ENCODE measurements at places on chromosomes 1 and 21.

GRCh38 chr1:110433803-110434202, 17.1 kb upstream of the PROK1 start:
- DNase-seq = no peak

GRCh38 chr1:41502912-41503311, 18.4 kb upstream of the EDN2 start:
- DNase-seq = no peak

GRCh38 chr21:38951095-38951730, 145.5 kb downstream of the ETS2 start:
- DNase-seq = no peak

GRCh38 chr1:25046194-25046532, 116.1 kb upstream of the RUNX3 start:
- DNase-seq = no peak

DNA sequence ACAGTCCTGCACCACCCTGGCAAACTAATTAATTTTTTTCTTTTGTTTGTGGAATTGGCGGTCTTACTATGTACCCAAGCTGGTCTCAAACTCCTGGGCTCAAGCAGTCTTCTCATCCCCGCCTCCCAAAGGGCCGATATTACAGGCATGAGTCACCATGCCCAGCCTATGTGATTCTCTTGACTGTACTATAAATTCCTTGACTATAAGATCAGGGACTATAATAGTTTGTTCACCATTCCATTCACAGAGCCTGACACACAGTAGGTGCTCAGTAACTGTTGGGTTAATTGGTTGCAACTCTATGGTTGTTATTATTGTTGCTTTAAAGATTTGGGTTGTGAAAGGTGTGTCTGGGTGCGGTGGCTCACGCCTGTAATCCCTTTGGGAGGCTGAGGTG, 17.2 kb downstream of the DAP3 start:
- DNase-seq = no peak

DNA sequence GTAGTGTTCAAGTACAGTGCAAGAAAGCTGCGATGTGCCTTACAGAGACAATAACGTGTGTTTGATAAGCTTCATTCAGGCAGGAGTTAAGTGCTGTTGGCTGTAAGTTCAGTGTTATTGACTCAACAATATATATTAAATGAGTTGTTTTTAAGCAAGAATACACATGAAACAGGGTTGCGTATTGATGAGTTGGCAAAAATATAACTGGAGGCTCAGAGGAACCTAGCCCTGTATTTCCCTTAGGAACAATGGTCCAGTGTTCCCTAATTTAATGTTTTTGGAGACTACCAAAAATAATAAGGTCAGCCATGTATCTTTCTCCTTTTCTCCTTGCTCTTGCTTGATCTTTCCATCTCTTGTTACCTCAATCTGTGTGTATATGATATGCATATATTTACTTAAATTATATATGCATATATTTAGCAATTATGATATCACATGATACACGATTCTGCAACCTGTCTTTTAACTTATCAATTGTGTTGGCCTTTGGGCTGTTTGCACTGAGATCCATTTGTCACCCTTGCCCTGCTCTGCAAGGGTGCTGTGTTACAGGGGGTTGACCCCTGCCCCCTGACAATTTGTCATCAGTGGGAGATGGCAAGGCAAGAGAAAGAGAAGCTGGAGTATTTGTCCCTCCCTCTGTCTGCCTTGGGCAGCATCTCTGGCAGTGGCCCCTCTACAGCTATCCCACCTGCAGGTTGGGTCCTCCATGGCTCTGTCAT, 109.7 kb downstream of the FGGY start:
- DNase-seq = no peak

- no peak for DNase-seq
These were observed 380.5 kb upstream of the CAMK1G start for GRCh38 chr1:209202830-209203532.

- DNase-seq = no peak
These were observed 156.4 kb upstream of the COL6A1 start for GRCh38 chr21:45825219-45825618.

GRCh38 chr1:22057861-22058260, 5.4 kb downstream of the CDC42 start:
- DNase-seq = no peak

DNA sequence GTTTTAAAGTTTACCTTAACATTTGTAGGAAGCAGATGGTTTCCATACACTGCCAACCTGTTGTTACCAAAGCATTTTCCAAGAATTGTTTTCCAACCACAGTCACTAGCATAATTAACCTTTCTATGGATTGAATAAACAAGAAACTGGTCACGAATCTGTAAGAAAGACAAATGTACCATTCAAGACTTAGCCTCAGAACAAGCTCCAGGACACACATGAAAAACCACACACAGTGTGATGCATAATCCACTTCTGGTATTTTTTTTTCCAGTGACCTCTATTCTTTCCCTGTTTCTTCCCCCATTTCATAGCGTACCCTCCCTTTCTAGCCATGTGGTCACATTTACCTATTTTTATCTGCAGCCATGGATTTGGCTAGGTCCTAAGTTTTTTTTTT, 29.6 kb upstream of the C1orf87 start:
- DNase-seq = no peak

DNA sequence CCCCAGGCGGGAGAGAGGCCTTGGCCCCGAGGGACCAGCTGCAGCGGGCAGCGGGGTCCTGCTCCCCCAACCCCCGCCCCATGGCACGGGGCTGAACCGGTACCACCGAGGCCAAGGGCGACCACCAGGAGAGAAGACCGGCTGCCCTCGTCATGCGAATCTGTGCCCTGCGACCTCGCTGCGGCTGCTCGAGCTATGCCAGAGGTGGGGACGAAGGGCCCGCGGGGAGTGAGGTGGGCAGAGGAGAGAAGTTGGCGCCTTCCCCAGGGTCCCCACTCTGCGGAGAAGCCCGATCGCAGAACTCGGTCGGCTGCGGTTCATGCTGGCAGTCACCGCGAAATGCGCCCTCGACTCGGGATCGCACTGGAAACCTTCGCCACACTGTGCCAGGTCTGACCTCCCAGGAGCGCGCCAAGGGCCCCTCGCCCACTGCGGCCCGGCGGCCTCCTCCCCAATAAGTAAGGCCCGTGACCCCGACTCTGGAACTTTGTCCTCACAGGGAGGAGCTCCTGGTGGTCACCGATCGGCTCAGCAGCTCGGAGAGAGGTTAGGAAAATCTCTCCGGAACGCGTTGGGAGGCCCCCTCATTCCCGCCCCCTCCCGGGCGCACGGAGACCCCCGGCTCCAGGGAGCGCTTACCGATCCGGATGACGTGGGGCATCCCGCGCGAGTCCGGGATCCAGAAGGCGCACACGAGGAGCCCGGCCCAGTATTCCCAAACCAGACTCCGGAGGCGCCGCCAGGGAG, 787 bp downstream of the GRIK3 start:
- no peak for DNase-seq

- no peak for DNase-seq
These were observed 51.6 kb downstream of the PIK3CD start for GRCh38 chr1:9703165-9703509.

DNA sequence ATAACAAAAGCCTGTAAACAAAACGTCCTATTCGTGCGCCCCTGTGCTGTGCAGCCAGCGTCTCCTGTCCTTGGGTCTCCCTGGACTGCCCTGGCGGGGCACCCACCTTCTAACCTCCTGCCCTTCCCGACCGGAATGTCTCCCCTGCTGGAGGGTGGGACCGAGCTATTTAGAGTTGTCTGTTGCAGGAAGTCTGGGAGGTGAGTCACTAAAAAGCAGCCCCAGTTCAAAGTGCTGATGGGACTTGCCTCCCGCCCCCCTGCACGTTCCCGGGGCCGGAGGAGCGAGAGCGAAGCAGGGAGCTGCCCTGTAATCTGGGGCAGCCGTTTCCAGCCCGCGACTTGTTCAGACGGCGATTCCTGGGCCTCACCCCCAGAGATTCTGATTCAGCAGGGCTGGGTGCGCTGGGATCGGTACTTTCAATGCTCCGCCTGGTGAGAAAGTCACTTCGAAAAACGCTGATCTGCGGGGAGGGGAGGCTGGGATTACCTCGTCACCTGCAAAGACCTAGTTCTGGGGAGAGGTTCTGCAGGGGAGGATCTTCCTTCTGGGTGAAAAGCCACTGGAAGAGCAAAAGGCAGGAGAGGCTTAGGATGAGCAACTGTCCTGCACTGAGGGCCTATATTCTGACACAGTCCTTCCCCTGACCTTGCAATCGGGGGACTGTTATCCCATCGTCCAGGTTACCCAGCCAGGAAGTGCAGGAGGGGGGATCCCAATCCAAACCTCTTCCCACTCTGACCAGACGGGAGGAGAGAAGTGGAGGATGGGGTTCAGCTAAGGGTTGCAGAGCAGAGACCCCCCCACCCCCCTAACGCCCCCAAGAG, 1.2 kb upstream of the DHRS3 start:
- DNase-seq = no peak

DNA sequence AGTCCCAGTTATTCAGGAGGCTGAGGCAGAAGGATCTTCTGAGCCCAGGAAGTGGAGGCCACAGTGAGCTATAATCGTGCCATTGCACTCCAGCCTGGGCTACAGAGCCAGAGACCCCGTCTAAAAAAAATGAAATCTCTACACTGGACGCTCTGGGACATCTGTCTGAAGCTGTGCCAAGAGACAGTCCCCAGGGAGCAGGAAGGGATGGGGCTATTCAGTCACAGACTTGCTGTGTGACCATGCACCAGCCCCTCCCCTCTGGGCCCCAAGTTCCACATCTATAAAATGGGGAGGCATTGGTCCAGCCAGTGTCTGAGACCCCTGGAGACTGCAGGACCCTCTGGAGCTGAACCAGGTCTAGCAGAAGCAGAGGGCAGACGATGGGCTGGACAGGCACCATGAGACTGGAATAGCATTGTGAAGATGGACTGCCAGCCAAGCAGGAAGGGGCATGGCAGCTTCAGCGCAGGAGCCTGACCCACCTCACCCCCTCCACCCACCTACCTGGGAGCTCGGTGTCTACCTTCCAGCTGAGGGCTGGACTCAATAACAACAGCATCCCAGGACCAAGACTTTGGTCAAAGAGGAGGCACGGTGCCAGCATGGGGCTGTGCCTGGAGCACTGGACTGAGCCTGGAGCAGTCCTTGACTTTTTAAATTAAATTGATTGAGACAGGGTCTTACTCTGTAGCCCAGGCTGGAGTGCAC, 1.4 kb downstream of the TMEM54 start:
- DNase-seq = no peak

DNA sequence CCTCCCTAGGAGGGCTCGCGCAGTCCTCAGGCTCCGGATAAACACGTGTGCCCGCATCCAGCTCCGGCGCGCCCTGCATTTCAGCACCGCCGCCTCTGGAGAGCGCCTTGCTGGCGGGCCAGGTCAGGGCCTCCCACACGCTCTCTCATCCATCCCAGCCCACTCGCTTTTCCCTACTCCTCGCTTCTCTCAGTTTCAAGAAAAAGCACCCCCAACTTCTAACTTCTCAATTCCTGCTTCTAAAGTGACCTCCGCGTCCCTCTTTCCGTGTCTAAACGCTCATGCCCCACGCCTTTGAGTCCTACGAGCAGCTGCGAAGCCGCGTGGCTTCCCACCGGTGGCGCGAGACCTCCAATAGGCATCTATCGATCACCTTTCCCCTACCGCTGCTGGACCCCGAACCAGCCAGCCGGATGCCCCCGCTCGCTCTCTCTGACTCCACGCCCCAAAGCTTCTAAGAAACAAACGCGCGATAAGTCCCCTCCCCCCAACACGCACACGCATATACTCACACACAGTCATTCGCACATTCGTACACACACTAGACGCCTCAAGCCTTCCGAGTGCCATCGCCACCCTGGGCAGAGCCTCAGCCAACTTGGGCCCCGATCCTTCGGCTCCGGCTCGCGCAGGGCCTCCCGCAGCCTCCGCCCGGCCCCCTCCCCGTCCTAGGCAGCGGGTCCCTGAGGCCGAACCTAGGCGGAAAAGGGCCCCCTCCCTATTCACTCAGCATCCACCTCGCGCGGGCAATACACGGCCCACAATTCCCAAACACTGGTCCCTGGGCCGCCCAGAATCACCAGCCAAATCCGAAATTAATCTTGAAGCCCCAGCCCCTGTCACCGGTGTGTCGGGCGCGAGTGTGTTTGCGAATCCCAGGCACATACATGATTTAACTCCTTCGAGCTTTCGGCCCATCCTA, 1.1 kb downstream of the NMNAT2 start:
- peak; percentile 13 for DNase-seq

GRCh38 chr1:87684713-87685205, 356.1 kb downstream of the LMO4 start:
- no peak for DNase-seq

- no peak for DNase-seq
These were observed 18.5 kb downstream of the KCNN3 start for GRCh38 chr1:154851392-154852177.

Data from activated CD8-positive, alpha-beta memory T cell treated with anti-CD3 and anti-CD28 coated beads for 1 hour (primary cell).